ENCODE measurements at places on chromosomes 6 and 20. TPM values are rescaled to one million over a fixed set of nuclear protein-coding genes. Genes with fewer than 3 reads are reported as not detected.

The PLN gene
- total RNA-seq = not detected

The TP53INP2 gene
- total RNA-seq = 2.8 TPM

The PSORS1C2 gene
- not detected for total RNA-seq

The KCNQ5 gene
- 6.9 TPM for total RNA-seq

DNA sequence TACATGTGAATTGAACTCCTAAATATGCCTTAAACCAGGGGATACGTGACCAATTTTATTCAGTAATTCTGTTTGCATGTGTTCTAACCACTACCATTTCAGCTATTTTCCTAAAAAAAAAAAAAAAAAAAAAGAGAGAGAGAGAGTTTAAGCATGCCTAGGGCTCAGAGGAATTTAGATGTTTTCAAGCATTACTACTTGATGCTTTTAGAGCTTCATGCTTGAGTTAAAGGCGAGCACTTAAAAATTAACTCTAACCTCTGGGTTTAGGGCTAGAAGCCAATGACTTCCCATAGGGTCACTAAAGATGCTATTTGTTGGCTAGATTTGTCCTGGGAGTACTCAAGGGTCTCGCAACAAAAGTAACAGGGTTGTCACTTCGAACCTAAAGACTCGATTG is 217.7 kb downstream of the ATXN1 start:
- no peak for DNase-seq

GRCh38 chr6:116244284-116244683 is 9.6 kb downstream of the TSPYL4 start:
- DNase-seq = no peak

Data from HT1080 (cell line).